Activated CD4-positive, CD25-positive, alpha-beta regulatory T cell treated with anti-CD3 and anti-CD28 coated beads, Interleukin-2, amount 50 U/mL, for 24 hours (primary cell): ENCODE measurements at places on chromosomes 16 and 17.
A peak's percentile ranks its signal among the peaks of the same experiment; 100 is the strongest.

DNA sequence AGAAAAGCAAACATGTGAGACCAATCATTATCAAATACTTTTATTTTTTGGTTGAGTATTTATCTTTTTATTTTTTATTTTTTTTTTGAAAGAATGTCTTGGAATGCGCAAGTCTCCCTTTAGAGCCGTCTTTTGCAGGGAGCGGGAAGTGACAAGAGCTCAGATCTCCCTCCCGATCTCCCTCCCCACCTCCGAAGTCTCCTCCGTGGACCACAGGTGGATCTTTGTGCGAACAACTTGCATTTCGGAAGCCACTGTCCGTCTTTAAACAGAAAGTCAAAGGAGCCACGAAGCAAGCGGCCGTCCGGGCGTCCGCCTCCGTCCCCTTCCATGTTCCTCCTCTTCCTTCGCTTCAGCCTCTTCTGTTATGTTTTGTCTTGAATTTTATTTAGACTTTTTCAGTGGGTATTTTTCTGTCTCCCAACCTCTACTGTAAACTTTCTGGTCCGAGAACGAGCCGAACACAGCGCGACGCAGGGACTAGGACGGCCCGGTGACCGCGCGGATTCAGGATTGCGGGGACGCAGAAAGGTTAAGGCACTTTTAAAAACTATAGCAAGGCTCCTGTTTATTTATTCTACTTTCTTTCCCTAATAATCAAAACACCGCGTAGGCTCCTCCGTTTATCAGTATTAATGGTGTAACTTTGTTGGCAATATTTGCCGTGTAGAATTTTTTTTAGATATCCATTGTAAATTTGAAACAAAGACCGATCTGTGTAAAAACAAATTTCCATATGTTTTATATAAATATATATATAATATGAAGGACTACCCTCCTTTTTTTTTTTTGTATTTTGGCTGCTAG, 3.3 kb downstream of the FOXF1 start:
- ATAC-seq: no peak

- ATAC-seq: no peak
These were observed 93.0 kb downstream of the UTP18 start for GRCh38 chr17:51353296-51353695.

- ATAC-seq: no peak
These were observed 648 bp upstream of the ERCC4 start for GRCh38 chr16:13919330-13919682.

GRCh38 chr16:88923926-88924833, 52.8 kb downstream of the CBFA2T3 start:
- no peak for ATAC-seq

DNA sequence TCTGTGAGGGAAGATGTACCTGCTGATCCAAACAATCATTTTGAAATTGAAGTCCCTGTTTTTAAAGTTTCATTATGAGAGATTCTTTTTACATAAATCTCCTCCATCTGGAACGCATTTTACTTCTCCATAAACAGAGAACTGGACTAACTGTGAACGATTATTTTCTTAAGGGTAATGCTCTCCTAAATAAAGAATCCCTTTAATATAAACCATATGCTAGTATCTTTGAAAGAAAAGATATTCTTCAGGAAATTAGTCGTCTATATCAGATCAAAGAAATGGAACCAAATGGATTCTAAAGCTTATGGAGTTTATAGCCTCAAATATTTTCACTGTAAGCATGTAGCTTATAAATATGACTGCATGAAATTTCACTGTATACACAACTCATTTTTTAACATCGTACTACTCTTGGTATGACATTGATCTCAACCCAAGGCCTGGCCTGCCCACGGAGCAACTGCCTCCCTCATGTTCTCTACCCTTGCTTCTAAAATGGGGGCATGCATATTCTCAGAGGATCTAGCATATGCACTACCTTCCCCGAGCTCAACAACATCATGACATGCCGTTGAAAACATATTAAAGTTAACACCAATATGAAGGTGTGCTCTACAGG, 66.4 kb downstream of the MYH10 start:
- ATAC-seq: no peak

- ATAC-seq: no peak
These were observed 21.3 kb downstream of the CIBAR2 start for GRCh38 chr16:85090873-85091521.

DNA sequence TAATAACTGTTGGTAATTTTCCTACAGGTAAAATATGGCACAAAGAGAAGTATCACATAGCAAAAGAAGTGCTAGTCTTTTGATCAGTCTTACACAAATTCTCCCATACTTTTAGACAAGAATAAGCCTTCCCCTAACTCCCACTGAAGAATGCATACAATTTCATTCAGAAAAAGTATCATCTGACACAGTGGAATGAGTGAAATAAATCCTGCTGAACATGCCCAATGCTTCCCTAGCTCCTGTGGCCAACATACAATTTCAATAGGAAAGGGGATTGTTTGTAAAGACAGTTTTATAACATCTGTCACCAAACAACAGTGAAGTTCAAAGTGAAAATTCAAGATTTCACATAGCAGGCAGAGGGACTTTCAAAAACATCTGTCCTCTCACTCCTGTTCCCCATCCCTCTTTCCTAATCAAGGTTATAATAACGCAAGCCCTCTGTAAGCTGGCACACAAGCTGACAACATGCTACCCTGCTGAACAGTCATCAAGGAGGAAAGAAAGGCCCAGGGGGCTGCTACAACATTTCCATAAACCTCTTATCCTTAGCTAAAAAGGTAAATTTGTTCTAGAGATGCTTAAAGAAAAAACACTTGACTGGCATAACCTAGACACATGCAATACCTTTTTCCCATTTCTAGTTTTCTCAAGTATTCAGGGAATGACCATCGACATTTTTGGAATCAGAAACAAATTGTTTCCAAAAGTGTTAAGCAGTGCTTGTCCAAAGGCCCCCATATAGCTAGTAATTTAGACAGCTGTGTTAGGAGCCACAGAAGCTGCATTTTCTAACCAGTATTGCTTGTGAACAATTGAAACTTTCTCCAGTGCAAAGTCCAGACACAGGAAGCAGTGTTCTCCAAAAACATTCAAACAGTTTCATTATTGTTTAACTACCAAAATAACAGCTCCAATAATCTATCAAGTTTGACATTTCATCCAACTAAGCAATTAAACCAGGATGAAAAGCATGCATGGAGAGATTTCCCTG, 11.5 kb upstream of the RFFL start:
- no peak for ATAC-seq

DNA sequence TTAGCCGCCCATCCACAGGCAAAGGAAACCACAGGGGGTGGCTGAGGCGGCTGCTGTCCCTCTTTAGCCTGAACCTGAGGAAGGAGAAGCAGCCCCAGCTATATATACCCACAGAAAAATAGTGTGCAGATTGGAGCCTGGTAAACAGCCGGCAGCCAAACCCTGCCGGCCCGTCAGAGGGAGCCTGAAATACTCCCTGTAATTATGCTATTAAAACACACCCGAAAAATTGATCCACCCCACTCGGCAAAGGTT, 6.8 kb downstream of the PIEZO1 start:
- no peak for ATAC-seq

DNA sequence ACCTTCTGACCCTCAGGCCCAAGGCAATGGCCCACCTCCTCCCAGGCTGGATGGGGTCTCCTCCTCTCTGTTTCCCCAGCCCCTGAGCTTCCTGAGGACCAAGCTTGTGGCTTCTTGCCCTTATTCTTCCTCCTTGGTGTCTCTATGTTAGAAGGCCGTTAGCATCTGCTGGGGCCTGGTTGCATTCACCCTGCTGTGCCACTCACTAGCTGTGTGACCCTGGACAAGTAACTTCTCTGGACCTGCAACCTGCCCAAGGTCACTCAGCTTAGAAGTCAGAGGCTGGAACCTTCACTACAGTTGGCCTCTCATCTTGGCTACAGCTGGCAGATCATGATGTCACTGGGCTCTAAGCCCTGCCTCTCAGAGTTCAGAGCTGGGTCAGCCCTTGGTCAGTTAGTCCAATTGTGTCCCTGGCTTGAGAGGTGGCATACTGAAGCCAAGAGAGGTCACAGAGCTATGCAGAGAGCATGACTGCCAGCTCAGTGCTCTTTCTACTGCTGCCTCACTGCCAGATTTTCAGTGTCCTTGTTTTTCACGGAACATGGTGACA, 3.0 kb downstream of the MT2A start:
- no peak for ATAC-seq

DNA sequence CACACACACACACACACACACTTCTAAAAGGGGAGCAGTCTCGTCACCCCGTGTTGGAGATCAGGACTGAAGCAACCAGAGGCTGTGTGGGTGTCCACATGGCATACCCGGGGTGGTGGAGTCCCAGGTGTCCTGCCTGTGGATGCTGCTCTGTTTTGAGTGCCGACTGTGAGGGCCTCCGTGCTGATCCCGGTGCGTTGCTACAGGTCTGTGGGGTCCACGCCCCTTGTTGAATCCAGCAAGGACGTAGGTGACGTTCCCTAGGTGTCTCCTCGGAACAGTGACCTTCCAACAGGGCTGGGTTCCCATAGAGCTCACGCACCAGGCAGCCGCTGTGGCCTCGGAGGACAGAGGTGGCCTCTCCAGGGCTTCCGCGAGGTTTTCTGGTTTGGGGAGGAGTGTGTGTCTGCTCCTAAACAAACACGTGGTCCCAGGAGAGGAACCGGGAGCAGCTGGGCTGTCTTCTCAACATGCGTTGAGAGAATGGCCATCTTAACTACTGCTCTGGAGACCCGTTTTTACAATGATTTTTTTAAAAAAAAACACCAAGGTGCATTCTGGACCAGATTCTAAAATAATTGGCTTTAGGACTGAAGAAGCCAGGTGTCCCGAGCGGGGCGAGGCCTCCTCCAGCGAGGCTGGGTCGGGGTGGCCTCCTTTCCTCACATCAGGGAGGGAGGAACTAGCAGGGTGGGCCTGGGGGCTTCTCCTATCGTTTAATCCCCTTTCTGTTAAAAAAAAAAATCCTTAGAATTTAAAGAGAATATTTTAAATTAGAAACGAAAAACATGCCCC, 100.6 kb upstream of the ZNF750 start:
- no peak for ATAC-seq

- ATAC-seq: no peak
These were observed 29.6 kb downstream of the NMT1 start for GRCh38 chr17:45090711-45091110.

GRCh38 chr16:57409870-57410587, 5.5 kb downstream of the CCL17 start:
- ATAC-seq: no peak

GRCh38 chr17:62672957-62673356, 45.5 kb downstream of the MRC2 start:
- ATAC-seq: no peak

- no peak for ATAC-seq
These were observed 235.0 kb downstream of the CHD9NB start for GRCh38 chr16:52817696-52818095.

GRCh38 chr17:81601525-81602120, 35.3 kb downstream of the NPLOC4 start:
- ATAC-seq: peak; percentile 87

DNA sequence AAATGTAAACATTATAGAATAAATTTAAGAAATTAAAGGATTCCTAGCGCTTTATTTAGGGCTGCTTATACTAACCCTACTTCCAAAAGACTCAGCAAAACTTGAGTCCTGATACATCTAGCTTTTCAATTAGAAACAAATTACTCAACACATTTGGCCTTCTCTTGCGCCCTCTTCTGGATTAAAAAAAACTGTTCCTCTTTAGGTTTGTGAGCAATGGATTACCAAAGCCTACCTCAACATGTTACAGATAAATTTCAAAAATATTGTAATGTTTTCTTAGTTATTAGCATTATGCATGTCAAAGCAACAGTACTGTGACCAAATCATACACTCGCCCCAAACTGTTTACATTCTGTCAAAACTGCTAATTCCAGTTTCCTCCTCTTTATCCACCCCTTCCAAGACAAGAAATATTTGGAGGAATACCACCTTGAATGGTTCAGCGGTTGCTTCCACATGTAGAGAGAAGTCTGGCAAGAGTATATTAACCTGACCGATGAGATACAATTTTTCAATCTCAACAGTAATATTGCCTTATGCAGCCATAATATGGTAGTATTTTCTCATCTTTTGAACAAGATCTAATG, 2.7 kb downstream of the NUFIP2 start:
- no peak for ATAC-seq

DNA sequence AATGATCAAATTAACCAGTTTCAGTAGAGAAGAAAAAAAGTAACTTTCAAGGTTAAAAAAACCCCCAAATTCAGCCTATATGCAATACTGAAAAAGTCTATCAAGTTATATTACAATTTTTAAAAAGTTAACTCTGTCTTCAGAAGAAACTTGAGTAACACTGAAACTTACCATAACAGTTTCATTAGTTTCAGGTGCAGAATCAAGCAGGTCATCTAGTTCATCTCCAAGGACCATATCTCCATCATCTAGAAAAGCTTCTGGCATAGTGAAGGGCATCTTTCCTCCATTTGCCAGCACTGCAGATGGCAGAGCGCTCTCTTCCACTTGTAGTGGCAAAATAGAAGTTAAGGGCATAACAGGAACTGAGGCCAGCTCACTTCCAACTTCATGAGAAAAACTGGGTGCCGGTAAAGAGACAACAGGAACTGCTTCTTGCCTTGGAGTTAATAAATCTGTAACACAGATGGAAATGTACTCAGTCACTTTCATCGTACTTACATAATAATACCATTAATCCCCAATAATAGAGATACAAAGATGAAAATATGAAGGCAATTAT, 22.9 kb downstream of the ZC3H7A start:
- ATAC-seq: peak; percentile 69
